ENCODE measurements at places on chromosomes 4 and X. TPM values are rescaled to one million over a fixed set of nuclear protein-coding genes. Genes with fewer than 3 reads are reported as not detected.

DNA sequence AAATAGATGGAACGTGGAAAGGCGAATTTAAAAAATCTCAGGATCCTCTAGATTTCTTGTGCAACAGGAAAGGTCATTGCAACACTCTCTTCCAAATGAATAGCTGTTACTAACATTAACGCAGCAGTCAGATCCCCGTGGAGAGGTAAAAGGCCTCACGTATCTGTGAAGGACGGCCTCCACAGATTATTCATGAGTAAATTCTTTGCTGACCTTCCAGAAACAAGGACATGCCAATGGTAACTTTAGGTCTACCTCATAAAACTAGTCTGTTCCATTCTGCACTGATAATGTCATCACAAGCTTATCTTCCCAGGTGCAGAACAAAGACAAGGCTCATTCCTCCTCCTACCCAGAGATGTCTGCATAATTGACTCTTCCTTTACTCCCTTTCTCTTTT lies 16.1 kb upstream of the REPS2 start:
- DNase-seq: no peak

The TASL gene
- 27.0 TPM for total RNA-seq

GRCh38 chr4:146343199-146343598 lies 128.9 kb downstream of the REELD1 start:
- DNase-seq: peak; percentile 5

The APELA gene
- total RNA-seq: not detected

DNA sequence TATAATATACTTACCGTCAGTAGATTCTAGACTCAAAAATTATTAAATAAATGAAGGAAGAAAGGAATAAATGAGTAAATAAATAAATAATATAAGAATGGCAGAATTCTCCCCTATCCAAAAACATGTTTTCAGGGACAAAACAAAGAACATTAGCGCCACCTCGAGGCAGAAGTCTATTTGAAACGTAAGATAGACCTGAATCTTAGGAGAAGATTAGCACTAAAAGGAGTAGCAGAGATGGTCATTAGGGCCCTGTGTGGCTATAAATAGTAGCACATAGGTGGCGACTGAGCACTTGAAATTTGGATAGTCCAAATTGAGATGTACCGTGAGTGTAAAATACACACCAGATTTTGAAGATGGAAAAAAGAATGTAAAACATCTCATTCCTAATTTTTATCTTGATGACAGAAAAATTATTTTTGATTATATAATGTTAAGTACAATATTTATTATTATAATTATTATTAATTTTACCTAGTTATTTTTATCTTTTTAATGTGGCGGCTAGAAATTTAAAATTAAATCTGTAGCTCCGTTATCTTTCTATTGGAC lies 24.3 kb upstream of the SRD5A3 start:
- DNase-seq: no peak

The CSAG2 gene
- total RNA-seq: not detected

The SHROOM3 gene
- total RNA-seq: 1.1 TPM

DNA sequence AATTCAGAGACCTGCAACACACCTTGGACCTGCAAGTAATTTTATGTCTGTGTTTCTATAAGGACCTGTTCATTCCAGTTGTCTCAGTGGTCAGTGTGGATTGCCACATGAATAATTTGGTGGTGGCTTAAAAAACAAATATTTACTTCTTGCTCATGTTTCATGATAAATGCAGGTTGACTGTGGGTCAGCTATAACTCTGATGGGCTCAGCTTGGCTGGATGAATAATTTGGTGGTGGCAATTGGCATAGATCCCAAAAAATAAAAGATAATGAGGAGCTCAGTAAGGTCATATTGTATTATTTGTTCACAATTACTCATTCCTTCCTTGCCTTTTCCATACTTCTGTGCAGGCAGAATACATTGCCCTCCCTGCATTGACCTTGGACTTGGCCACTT lies 18.9 kb upstream of the SCRG1 start:
- no peak for DNase-seq

DNA sequence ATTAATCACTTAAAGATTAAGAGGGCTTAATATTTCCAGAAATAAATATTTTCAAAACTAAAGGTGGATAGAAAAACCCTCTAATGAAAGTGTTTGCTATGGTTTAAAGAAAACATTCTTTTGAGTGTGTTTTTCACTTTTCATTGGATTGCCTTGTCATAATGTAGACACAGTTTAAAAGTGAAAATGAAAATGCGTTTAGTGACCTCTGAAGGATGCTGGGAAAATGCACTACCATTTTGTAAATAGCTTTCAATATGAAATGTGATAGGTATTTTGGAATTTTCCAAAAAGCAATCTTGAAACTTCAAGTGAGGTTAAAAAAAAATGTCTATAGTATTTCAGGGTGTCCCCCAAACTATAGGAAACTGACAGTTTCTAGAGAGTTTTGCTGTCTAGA lies 642.2 kb downstream of the C4orf33 start:
- no peak for DNase-seq

The EVC2 gene
- total RNA-seq: 1.1 TPM

GRCh38 chr4:158578476-158578875 lies 56.8 kb downstream of the RXFP1 start:
- DNase-seq: no peak

The CT47B1 gene
- total RNA-seq: not detected

The PDGFC gene
- 0.10 TPM for total RNA-seq

The PPARGC1A gene
- not detected for total RNA-seq

The HPSE gene
- total RNA-seq: 1.3 TPM

- DNase-seq: no peak
Observed at GRCh38 chr4:98394134-98394533, 132.9 kb downstream of the RAP1GDS1 start.

GRCh38 chrX:32280489-32280888 lies 930.9 kb downstream of the DMD start:
- DNase-seq: no peak

DNA sequence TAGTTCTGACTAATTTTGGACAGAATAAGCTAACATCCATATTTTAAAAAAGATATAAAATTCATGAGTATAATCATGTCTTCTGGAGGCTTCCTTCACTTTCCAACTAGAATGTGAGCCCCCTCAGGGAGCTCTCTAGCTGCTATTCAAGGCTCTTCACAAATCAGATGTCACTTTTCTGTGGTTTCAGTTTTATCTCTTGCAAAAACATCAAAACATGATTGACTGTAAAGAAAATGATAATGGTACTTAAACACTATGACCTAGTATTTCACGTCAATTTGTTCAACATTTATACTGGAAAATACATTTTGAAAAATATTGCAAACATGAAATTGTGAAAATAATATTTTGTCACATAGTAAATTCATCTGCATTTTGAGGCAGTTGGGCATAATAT lies 234.2 kb downstream of the UNC5C start:
- no peak for DNase-seq

DNA sequence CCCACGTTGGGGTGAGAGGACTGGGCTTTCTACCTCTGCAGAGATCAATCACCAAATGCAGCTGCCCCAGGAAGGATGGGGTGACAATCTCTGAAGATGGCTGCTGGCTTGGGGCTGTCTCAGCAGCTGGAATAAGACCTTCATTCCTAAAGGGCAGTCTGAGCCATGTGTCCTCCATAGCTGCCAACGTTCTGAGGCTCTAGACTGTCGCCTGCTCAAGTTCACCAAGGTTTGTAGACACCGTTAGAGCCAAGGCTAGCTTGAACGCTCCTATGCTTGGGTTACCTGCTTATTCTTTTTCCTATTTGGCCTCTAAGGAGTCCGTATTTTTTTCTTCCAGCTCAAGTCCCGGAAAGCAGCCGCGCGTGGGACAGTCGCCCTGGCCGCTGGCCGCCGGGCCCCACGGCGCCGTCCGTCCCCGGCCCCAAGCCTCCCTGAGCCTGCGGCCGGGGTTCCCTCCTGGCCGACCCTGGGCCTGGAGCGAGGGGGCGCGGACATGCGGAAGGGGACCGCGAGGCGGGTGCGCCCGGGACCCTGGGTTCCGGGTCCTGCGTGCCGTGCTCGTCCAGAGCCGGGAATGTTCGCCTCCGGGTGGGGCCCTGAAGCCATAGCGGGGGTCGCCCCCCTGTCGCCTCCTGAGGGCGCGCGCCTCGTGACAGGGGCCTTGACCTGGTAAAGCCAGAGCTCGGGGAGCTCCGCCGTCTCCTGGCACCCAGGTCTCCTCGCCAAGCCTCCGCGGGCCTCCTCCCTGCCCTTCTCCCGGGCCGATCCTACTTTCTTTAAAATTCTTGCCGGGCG lies 23.3 kb downstream of the MRFAP1 start:
- DNase-seq: no peak

DNA sequence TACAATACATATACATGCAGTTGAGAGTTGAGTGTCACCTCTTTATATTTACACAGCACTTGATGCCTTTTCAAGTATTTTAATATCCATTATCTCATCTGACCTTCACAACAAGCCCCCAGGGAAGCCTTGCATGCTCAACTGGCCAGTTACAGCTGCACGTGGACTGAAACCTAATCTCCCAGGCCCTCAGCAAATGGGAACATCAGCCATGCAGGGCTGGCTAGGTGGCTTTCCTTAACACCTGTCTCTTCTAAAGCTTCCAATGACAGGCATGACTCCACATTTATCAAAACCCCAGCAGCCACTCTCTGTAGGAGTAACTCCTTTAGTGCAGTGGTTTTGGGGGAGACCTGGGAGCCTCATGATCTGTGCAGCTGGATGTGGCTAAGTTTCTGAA lies 56.4 kb downstream of the PHKA2 start:
- no peak for DNase-seq

The PKD2 gene
- 4.9 TPM for total RNA-seq

DNA sequence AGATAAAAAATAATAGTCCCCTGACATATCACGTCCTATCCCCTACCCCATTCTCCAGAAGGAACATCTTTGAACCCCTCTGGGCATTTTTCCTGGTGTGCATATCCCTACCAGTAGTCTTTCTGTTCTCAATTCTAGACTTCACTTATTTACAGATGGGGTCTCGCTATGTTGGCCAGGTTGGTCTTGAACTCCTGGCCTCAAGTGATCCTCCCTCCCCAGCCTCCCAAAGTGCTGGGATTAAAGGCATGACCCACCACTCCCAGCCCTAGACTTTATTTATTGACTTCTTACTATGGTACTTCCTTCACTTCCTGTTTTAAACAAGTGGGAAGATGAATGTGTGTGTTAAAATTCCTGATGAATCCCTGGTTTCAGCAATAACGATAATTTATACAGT lies 612 bp upstream of the RRAGB start:
- no peak for DNase-seq

DNA sequence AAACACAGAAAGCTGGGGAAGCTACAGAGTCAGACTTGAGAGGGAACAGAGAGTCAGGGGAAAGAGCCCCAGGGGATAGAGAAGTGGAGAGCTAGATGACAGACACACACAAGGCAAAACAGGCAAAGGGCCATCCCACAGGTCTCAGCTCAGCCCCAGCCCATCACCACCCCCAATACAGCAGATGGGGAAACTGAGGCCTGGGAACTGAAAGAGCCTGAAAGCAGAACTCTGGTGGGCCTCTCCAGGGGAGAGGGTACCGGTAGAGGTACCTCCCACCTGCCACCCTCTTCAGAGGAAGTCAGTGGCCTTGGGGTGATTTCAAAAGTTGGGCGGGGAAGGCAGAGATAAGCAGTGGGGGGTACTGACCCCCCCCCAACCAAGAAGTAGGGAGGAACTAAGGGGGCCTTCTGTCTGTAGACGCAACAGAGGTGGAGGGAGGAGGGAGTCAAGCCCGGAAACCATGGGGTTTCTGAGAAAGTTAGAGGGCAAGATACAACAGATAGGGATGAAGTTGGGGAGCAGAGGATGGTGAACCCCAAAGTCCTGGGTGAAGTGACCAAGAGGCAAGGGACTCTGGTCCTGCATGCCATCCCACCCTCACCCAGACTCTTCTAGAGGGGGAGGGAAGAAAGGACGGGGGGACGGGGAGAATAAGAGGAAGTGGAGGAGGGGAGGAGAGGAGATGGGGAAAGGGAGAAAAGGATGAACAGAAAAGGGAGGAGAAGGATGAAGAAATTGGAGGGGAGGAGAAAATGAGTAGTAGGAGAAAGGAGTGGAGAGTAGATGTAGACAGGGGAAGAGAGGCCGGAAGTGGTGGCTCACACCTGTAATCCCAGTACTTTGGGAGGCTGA lies 3.2 kb downstream of the GATA1 start:
- no peak for DNase-seq

DNA sequence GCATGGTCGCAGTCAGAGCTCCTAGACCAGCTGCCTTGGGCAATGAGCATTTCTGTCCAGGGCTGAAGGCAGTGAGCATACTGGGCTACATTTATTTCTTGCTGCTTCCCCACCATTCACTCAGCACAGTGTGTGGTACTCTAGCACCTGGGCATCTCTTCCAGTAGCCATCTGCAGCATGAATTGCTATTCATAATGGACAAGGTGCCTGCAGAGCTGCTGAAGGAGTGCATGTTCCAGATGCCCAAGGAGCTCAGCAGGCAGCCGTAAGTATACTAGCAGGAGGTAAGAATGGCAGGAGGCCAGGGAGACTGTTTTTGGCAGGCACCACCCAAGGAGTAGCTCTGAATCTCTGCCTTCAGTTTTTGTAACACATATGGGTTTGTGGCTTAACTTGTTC lies 110.4 kb upstream of the RXFP1 start:
- no peak for DNase-seq

The MAGEC2 gene
- total RNA-seq: not detected

- no peak for DNase-seq
Observed at GRCh38 chr4:8280158-8280875, 10.8 kb downstream of the HTRA3 start.

DNA sequence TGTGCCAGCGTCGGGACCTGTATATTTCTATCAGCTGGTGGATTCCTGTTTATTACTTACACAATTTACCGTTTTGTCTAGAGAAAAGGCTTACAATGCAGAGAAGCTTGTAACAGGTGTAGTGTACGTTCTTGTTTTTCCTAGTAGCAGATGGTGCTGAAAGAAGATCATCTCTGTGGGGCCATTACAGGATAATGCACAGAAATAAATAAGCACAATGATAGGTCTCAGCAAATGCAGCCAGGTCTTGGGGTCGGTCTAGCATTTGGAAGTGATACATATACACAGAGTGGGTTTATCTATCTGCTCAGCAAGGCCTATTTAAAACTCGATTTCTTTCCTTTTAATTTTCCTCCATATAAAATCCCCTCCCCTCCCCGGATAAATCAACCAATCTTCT lies 180.9 kb upstream of the LCORL start:
- DNase-seq: no peak

GRCh38 chr4:98908703-98909262 lies 20.1 kb downstream of the EIF4E start:
- DNase-seq: no peak

DNA sequence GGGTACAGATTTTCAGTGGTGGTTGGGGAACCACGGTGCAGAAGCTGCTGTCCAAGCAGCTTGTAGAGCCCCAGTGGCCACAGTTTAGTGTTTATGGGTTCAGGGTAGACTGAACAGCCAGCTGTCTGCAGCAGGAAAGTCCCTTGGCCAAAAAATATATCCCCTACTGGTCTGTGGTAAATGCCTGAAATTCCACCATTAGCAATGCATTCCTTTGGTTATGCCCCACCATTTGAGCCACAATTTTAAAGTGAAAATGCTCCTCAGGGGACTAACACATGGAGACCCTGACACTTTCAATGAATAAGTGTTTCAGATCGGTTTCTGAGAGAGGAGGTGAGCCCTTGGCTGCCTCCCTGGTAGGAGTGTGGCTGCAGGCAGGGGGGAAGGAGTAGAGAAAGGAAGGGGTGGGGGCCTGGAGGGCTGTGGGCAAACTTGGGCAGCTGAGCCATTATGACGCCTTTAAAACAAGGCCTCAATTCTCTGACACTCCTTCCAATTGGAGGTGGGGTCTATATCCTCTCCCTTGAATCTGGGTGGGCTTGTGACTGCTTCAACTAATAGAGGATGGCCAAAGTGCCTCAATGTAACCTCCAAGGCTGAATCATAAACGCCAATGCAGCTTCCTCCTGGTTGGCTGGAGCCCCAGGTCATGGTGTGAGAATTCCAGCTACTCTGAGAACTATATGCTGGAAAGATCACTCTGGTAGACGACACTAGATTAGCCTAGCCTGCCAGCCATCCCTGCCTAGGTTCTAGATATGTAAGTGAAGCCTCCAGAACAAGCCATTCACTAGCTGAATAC lies 75.8 kb upstream of the ATP6AP2 start:
- DNase-seq: no peak

Data from B cell (primary cell).